ENCODE measurements at places on chromosomes 5 and 9.
A peak's percentile ranks its signal among the peaks of the same experiment; 100 is the strongest.

GRCh38 chr9:111456529-111456928 is 27.7 kb downstream of the ECPAS start:
- DNase-seq = no peak

GRCh38 chr5:132008961-132009680 is 2.3 kb downstream of the ACSL6 start:
- DNase-seq = peak; percentile 42

- DNase-seq = peak; percentile 23
Observed at GRCh38 chr9:127873886-127874285, 3.6 kb downstream of the AK1 start.

DNA sequence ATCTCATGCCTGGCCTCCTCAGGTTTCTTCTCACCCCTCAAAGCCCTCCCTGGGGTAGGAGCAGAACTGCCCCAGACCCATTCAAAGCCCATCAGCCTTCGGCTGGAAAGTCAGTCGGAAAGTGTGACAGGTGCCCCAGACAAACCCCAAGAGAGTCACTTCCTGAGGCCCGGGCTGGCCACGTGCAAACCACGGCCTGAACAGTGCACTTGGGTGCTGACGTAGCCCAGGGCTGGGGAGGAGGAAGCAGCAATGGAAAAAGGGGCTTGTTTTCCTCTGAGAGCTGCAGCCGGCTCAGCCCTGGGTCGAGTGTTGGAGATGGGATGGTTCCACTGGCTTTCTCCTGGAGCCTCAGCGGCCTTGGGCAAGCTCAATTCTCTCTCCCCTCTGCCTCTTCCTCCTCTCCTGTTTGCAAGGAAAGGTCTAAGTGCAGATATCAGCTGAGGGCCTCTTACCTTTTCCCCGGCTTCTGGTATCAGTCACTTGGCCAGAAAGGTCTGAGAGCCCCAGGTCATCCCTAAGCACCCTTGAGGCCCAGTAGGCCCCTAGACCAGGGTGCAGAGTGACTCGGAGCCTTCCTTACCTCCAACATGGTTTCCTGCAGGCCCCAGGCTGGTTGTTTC is 5.9 kb upstream of the EGR1 start:
- DNase-seq = no peak

DNA sequence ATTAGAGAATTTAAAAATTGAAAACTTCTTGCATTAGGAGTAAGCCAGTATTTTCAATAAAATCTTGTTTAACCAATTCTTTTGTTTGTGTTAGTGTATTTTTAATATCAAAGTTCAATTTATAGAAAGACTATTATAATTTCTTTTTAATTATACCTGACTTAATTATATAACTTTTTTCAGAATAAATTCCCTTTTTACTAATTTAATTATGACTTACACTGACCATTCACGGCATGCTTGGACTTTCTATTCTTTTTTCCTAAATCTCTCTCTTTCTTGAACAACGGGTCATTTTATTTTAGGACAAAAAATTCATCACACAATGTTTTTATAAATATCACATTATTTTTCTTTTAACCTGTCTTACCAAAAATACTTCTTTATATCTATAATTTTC is 555.3 kb upstream of the PTGER4 start:
- no peak for DNase-seq

DNA sequence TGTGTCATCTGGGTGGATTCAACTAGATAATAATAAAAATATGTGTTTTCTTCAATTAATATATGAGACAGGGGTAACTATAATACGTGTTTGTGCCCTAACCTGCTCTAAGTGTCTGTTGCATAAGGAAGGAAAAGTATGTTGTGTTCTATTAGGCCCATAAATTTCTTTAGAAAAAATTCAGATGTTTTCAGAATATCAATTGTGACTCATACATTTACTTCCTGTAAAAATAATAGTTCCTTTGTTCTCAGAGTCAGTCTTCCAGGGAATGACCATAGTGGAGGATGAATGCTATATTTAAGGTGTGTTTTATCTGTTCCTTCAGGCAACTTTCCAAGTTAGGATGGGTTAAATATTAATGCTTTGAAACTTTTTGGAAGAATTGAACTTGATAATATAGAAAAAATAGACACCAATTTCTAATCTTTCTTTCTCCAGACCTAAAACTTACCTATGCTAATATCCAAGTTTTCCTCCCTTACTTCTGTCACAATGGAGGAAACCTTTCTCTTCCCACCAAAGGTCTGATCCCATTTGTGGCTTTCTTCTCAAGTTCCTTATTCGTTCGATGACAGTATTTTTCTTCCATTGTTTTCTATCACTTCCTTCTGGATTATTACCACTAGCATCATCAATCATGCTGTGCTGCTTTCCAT is 49.9 kb downstream of the ISL1 start:
- no peak for DNase-seq

DNA sequence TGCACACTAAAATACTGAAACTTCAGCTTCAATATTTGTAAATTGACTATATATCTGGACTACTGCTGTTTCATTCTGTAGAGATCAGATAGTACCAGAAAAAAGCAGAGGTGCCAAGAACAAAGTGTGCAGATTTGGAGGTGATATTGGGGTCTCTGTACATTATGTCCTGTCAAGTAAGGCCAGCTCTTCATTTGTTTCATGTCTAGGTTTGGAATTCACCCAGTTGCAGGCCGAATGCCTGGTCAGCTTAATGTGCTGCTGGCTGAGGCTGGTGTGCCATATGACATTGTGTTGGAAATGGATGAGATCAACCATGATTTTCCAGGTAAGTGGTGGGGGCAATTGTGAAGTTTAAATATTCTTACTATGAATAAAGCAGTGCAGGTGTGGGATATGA is 96.9 kb downstream of the NNT start:
- DNase-seq = no peak

DNA sequence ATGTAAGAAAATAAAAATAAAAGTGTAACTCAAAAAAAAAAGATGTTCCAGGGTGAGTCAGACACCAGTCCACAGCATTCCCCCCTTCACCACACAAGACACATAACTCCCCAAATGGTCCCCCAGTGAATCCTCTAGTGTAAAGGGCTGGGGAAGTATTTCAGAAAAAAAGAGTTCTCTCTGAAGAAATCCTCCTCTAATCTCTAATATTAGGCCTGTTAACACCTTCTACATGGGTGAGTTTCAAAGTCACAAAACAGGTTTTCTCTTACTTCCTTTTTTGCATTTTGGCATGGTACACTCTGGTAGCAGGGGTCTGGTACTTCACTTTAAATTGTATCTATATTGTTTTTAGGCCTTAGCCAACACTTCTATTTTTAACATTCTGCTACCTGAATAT is 28.2 kb downstream of the RNF145 start:
- DNase-seq = no peak

DNA sequence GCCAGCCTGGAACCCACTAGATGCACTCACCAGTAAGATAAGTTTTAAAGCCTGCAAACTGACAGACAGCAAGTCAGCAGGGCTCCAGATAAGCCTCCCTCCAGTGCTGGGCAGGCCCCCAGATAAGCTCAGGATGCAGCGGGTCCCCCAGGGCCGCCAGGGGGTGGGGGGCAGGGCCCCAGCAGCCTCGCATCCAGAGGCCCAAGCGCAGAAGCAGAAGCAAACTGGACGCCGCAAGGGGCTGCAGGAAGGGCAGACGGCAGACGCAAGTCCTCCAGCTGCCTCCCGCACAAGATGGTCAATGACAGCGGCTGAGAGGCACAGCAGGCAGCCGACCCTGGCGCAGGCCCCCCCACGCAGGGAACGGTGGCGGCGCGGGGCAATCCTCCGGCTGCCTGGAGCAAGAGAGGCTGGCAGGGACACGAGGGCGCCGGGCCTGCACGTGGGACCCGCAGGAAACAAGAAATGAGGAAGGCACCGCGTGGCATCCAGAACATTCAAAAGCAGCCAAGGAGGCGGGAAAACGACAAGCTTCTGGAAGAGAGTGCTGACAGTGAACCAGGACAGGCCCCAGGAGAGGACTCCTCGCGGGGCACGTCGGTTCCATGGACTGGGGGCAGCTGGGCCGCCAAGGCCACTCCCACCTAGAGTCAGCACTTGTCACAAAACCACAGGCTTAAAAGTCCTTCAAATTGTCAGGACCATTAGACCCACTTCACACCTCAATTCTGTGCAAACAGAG is 49.8 kb downstream of the ROR2 start:
- DNase-seq = no peak

DNA sequence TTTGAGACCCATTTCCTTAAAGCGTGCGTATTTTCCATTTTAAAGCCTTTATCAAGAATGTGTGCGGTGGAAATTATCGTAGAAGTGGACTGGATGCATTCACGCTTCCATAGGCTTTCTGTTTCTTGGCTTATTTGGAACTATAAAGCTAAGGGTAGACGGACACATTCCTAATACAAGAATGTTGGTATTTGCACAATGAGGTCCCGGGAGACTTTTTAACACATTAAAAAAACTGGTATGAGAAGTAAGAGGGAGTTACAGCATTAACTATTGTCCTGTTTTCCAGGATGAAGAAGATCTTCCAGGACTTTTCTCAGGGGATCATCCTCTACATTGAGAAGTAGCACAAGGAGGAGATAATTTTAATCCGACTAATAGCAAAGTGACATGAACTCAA is 653.0 kb downstream of the MTRR start:
- no peak for DNase-seq

Measured in occipital lobe (tissue), 3 donors.